Stimulated activated CD8-positive, alpha-beta memory T cell treated with anti-CD3 and anti-CD28 coated beads, Interleukin-4, amount 100 ng/mL, for 1 hour (primary cell): ENCODE measurements at places on chromosomes 13 and 19.

GRCh38 chr13:81917810-81918209 is 1576.9 kb upstream of the SPRY2 start:
- no peak for DNase-seq

GRCh38 chr13:20547479-20547908 is 19.5 kb upstream of the IFT88 start:
- no peak for DNase-seq

DNA sequence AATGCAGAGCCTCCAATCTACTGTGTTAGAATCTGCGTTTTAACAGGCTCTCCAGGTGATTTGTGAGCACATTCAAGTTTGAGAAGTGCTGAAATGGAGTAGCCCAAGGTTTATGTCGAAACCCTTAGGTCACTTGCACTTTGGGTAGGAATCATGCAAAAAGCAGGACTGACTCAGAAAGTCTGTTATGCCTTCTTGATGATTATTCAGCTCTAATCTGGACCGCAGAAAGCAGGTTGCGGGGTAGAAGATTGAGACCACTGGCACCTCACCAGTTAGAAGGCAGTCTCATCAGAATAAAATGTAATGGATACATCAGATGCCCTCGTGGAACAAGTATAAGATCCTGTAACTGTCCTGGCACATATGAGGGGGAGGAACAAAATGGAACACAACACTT is 326.3 kb downstream of the DCLK1 start:
- no peak for DNase-seq

DNA sequence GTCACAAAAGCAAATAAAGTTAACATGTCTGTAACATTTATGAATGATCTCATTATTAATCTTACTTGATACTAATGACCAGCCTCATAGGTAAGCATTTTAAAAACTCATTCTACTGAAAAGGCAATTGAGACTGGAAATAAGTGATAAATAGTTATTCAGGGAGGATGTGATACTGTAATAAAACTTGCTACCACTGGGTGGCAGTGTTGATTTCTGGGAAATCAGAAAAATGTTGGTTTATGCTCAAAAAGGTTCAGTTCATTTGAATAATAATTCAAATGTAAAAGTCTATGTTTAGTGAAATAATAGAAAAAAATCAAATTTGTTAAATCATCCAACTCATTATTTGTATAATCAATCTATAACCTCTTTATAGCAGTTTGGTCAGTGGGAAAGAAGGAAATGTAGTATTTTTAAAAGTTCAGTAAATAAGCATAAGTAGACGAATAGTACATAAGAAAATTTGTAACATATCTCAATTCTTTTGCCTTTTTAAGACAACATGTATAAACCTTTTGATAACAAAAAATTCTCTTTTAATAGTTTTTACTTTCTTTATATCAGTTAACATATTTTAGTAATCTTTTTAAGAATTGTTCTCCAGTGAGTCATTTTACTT is 9.6 kb downstream of the ABHD13 start:
- no peak for DNase-seq

- DNase-seq, result no peak
These were observed 97.4 kb downstream of the FREM2 start for GRCh38 chr13:38784036-38784880.

DNA sequence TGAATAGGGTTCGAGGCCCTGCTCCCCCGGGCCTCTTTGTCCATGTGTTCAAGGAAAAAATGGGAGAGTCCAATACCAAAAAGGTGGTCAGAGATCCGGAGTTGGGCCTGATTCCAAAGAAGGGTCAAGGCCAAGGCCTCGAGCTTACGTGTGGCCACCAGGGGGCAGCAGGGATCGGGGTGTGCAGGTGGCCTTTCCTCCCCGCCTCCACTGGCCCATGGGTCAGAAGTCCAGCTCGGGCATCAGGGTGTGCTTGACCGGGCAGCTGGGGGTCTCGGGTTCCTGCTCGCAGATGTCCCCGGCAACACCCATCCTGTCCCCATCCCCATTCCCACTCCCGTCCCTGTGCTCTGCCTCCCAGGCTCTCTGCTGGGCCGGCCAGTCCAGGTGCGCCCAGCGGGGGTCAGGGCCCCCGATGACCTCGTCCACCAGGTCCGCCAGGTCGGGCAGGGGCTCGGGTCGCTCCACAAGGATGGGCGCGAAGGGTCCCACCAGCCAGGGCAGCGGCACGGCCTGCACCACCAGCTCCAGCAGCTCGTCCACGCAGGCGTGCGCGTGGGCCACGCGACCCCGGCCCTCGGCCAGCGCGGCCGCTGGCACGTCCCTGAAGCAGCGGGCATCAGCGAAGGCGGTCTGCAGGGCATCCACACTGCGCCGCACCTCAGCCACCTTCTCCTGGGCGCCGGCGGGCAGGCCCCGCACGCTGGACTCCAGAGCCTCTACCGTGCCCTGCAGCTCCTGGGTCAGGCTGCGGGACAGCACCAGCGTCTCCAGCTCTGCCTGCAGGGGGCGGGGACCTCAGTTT is 5.2 kb upstream of the PLIN4 start:
- DNase-seq, result no peak

GRCh38 chr19:41694196-41694595 is 6.1 kb upstream of the CEACAM7 start:
- DNase-seq, result no peak

DNA sequence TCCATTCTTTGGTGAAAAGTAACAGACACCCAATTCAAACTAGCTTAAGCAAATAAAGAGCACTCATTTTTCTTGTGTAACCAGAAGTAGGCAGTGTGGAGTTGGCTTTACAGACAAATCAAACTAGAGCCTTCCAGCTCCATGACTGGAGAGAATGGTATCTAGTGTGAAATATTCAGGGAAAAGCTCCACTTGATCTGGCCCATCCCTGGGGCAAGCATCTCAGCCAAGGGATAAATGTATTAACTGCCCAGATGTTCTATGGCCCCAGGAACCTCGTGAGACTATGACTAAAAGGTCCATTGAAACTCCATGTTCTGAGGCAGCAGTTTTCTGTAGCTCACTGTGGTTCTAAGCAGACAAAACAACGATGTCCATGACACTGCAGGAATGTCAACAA is 49.9 kb downstream of the TBC1D4 start:
- DNase-seq, result no peak

DNA sequence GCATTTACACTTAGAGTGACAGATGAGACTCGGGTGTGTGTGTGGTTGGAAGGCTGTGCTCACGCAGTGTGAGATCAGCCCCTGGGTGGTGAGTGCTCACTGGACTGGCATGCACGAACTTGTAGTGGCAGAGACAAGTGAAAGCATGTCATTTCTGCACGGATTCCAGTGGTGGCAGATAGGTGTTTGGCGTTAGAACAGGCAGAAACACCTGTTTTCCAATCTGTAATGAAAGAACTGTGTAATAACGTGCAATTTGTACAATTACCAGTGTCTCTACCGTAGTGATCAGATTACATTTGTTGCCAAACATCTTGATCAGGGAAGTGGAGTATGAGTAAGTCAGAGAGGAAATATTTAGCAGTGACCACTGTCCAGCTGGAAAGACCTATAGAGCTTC is 8.2 kb downstream of the LAMP1 start:
- no peak for DNase-seq

- no peak for DNase-seq
These were observed 226.0 kb upstream of the SERP2 start for GRCh38 chr13:44147648-44148047.

DNA sequence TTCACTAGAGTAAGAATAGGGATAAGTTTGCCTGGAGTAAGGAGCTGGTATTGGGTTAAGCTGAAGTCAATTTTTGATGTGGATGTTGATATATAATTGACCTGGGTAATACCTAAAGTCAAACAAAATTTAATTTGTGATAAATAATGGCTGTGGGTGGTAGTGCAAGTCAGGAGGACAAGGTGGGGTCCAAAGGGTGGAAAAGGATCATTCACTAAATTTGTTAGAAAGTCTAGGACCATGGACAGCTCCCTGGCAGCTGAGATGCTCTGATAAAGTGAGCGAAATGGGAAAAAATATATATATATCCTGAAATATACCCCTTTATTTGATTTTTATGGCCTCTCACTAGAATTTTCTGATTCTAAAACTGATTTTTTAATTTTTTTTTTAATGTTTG is 463.5 kb downstream of the GPC6 start:
- DNase-seq, result no peak

GRCh38 chr13:26445092-26445491 is 112.4 kb upstream of the WASF3 start:
- DNase-seq, result no peak

DNA sequence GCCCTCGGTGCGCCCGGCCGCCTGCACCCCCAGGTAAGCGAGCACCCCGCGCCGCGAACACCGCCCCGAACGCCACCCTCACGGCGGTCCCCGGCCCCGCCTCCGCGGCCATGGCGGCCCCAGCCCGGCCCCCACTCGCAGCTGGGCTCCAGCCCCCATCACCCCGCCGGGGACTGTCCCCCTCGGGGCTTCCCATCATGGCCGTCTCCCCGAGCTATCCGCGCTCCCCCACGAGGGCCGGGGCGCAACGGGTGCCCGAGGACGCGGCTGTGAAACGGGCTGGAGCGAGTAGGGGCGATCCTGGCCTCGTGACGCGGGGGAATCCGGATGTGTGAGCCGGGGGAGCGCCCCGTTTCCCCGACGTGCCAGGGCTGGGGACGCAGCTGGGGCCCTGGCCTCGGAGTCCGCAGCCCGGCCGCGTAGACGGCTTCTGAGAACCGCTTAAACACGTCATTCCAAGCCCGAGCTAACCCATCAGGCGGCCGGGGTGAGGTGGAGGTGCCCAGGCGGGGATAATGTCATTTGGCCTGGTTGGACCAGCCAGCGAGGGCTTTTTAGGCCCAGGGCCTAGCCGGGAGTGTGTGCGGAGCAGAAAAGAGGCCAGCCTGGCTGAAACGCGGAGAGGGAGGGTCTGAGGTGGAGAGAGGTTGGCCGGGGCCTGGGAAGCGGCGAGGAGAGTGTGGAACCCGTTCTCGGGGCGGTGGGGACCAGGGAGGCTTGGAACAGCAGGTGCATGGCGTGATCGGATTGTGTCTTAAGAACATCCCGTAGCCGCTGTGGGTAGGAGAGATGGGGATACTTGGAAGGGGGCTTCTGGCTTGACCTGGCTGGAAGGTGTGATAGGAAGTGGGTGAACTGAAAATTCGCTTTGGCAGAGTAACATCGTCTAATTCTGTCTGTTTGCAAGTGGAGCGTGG is 550 bp downstream of the CERS4 start:
- DNase-seq, result peak; percentile 60

GRCh38 chr19:52237771-52238400 is 31.5 kb upstream of the ZNF766 start:
- peak; percentile 13 for DNase-seq

DNA sequence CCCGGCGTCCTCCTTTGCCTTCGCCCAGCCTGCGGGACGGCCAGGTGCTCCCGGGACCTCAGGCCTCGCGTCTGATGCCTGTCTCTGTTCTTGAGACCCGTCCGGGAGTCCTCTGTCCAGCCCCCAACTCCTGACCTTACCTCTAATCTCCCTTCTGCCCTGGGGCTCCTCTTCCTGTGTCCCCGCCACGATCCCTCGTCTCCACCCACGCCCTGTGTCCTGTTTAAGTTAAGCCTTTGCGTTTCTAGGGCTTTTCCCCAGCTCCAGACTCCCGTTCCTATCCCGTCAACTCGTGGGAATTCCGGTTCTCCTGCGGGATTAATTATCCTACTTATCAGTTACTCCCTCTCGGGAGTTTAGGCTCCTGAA is 686 bp downstream of the LENG8 start:
- no peak for DNase-seq

DNA sequence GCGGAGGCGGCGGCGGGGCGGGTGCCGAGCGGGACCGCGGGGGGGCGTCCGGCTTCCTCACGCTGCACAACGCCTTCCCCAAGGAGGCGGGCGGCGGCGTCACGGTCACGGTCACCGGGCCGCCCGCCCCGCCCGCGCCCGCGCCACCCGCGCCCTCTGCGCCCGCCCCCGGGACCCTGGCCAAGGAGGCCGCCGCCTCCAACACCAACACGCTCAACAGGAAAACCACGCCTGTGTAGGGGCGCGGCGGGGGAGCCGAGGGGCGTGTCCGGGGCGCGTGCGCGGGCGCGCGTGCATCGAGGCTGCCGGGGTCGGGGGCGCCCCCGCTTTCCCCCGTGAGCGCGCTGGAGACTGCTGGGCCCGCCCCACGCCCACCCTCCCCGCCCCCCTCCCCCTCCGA is 8.8 kb upstream of the CACNG6 start:
- DNase-seq, result no peak

- no peak for DNase-seq
These were observed 585.2 kb downstream of the PCDH9 start for GRCh38 chr13:66644855-66645460.

DNA sequence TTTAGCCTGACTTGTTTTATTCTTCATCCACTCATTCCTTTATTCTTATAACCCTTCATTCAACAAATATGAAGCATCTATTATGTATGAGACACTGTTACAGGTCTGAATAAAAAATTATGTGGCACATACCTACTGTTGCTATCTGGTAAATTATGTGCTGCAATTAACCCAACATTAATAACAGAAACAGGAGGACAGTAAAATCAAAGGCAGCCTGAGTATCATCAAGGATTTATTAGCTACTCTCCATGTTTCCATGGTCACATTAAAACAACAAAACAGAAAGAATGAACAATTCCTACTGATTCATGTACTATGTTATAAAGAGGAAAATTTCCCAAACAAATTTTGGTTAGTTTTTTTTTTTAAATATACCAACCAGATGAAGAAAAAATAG is 43.9 kb downstream of the RAP2A start:
- no peak for DNase-seq

DNA sequence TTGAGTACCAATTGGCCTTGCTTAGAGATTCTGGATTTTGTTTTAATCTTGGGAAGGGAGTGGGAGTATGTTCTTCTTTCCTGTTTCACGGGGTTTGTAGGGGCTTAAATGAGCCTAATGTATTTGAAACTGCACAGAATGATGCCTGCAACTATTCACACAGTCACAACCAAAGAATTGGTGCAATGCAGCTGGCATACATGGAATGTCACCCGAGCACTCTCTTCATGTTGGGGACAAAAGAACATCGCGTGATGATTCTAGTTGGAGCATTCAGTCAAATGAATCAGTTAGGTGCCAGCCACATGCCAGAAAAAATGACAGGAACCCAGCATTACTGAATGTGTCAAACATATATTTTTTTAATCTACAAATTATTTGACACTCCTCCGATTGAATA is 22.1 kb downstream of the STARD13 start:
- DNase-seq, result no peak

DNA sequence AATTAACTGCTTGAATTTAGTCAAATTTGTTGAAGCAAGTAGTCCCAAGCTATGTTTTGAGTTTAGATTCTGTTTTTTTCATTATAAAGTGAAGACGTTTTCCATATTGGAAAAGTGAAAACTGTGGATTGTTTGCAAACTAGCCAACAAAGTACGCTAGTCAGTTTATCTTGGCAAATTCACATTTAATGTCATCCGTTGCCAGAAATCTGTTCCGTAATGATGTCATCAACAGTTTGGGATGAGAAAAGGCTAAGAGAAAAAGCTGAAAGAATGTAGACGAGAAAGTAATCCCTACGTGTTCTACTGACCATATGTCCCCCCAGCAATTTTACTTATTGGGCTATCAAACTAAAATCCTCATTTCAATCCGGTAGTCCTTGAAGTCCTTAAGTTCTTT is 419.6 kb downstream of the GPC6 start:
- DNase-seq, result no peak

DNA sequence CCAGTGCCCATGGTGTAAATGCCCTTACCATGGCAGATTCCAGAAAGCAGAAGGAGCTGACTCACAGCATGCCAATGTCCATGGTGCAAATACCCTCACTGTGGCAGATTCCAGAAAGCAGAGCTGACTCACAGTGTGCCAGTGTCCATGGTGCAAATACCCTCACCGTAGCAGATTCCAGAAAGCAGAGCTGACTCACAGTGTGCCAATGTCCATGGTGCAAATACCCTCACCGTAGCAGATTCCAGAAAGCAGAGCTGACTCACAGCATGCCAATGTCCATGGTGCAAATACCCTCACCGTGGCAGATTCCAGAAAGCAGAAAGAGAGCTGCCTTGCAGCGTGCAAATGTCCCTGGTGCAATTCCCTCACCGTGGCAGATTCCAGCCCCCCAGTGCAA is 163.8 kb upstream of the SOX1 start:
- DNase-seq, result no peak
